Activated CD8-positive, alpha-beta memory T cell treated with anti-CD3 and anti-CD28 coated beads, Interleukin-2, amount 50 U/mL, for 4 hours (primary cell): ENCODE measurements at places on chromosomes 7 and 10.

DNA sequence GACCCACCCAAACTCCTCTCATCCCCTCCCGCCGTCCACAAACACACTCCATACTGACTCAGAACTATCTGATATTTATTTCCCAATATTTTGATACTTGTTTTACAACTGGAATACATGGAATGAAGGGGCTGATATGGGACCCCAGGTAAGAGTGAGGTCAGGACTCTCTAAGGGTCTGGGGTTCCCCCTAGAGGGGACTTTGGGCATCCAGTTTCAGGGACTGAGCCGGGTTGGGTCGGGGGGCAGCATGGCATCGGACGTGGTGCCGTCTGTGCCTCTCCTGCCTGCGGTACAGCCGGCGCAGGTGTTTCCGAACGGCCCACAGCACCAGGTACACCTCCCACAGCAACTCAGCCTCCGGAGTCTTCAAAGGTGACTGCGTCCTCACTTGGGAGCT, 7.5 kb downstream of the SPACDR start:
- DNase-seq: no peak

DNA sequence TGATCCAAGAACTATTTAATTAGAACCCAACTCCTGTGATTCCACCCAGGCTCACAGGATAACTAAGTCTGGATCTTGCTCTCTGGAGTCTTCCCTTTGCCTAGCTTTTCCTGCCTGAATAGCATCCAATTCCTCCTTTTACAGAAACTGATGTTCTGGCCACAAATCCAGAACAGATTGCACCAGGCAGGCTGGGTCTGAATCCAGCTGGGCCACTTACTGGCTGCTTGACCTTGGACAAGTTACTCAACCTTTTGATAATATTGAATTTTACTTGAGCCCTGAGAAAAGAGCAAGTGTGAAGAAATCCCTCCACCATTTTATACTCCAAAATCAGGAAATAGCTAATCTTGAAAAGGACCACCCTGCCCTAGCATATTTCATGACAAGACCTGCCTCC, 55.5 kb upstream of the SLC35G1 start:
- DNase-seq: no peak

DNA sequence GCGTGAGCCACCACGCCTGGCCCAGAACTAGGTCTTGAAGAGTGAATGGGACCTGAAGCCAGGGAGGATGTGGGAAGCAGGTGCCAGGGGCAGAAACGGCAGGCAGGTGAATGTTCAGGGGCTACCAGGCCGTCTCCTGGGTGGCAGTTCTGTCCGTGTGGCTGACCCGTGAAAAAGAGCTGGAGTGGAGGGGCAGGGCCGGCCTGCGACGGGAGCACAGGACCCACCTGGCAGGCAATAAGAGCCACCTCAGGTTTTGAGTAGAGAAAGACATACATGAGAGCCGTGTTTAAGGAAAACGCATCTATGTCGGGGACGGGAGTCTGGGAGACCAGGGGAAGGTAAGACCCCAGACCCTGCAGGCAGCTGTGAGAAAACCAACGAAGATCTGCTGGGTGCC, 70.7 kb upstream of the ATP6V0A4 start:
- DNase-seq: no peak

DNA sequence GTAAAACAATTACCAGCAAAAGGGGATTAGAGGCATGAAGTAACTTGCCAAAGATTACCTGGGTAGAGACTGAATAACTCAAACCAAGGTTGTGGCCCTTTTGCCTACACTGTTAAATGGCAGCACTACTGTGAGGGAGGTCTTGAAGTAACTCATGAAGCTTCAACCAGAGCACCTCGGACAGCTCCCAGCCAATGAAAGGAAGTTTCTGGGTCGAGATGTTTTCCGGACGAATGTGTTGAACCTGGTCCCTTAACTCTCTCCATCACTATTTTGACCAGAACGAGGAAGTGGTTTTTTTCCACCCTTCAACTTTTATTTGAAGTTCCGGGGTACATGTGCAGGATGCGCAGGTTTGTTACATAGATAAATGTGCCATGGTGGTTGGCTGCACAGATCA, 133.6 kb upstream of the PRKCQ start:
- DNase-seq: no peak

DNA sequence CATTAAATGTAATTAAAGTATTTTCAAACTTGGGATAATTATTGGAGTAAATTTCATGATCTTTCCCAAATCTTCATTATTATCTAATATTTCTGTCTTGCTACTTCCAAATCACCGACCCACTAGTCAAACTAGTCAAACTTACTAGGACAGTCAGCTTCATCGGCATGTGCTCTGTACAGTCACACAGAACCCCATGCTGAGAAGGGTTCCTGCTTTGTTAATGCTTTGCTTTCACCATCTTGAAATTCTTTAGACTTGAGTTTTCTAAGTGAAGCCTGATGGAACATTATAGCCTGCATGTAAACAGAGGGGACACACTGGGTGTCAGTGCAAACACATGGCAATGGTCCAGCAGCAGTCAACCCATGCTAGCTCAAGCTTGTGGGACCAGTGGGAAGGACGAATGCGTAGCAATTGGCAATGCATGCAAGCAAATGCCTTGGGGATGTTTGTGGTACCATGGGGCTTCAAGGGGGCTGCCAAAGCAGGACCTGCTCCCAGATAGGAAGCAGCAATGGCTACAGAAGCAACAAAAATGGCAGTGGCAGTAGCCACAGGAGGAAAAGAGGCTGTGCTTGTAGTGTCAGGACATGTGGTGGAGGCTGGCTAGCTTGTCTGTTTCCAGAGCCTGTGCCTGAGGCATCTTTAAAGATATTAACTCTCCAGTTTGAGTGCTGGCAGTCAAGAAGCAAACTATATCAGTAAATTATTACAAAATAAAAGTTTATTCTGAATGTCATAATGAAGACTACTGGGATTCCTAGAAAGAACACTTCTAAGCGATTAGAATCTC, 441.1 kb upstream of the SEMA3D start:
- DNase-seq: no peak

- no peak for DNase-seq
Observed at GRCh38 chr10:57506414-57507094, 761.1 kb downstream of the IPMK start.

DNA sequence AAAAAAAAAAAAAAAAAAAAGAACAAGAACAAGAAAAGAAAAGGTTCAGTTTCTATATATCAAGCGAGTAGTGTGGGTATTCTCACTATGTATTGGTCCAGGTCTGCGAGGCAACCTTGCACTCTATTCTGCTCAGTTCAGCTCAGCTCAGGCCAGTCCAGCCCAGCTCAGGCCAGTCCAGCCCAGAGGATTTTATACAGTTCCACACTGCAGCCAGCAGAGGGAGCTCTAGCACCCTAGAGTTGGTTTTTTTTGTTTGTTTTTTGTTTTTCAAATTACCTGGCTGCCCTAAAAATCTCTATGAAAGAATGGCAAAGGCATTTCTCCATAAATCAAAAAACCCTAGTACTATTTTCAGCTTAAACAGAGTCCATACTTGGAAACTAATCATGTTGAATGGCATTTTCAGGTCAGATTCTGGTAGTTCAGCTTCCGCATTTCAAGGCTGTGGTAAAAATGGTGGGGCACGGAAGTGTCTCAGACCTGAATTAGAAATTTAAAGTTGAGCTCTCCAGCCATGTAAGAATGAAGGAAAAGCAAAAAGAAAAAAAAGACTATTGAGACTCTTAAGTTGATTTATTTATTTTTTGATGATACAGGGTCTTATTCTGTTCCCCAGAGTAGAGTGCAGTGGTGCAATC, 55.2 kb upstream of the GSDME start:
- DNase-seq: peak; percentile 44

DNA sequence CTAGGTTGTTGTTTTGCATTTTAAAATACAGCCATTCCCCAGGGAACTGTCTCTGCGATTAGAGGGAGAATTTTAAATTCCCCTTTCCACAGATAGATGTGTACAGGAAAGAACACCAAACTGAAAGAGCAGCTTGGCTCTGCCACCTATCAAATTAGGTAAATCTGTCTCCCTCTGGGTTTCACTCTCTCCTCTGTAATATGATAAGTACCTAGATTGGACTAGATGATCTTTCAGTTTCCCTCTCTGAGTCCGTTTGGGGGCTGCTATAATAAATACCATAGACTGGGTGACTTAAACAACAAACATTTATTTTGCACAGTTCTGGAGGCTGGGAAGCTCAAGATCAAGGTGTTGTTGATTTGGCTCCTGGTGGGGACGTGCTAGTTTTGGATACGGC, 186.0 kb downstream of the KIF20B start:
- DNase-seq: no peak

- DNase-seq: no peak
Observed at GRCh38 chr7:116356333-116356965, 143.1 kb upstream of the CAV2 start.

DNA sequence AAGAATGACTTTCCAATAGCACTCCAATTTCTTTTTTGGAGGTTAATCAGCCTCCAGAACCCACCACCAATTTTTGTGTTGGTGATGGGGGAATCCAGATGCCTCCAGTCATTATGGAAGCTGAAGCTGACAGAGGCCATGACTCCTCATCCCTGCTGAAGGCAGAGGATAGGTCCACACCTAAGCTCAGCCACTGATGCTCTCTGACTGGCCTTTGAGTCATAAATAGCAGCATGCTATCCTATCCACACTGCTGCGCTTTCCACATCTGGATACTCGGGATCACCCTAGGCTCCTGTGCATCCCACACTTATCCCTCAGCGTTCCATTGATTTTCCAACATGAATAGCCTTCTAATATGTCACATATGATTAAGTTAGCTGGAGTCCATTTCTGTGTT, 124.2 kb downstream of the TES start:
- DNase-seq: no peak

DNA sequence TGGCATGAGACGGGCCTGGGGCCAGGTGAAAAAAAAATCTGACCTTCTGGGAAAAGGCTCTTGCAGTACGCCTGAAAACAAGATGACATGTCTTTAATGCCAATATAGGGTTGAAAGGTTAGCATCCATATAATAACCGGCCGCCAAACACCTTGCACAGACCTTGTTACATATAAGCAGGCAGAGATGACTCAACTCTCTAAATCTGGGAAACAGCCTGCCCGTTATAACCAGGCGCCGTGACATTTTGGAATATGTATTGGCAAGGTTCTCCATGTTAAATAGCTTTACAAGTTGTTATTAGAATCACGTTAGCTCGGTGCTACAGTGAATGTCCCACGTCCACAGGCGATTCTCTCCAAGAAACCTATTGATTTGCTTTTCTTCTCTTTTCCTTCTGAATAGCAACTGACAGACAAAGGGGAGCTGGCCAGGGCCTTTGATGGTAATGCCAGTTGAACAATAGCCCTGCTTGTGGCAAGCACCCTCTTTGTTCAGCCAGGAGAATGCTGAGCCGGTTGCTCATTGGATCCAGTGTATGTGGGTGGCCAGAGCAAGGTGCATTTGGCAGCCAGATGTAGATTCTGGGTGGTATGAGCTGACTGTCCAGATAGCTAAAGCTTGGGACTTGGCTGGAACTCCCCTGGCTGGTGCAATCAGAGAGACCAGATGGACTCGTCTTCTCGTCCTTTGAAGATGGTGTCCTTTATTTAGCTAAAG, 80.1 kb upstream of the AUTS2 start:
- no peak for DNase-seq

DNA sequence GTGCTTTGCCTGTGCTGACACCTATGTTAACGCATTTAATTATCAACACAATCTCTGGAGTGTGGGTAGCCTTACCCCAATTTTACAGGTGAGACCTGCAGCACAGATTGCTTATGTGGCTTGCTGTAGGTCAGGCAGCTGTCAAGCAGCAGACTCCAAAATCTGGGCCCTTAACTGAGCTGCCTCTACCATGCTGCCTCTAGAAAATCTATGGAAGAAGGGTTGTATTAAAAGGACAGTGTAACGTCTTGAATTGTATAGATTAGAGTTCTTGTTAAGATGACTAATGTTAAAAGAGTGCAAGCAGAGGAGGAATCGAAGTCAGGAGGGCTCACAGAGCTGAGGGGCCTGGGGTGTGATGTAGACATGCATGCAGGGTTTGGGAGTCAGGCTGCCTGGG, 1.2 kb upstream of the PON3 start:
- DNase-seq: no peak

DNA sequence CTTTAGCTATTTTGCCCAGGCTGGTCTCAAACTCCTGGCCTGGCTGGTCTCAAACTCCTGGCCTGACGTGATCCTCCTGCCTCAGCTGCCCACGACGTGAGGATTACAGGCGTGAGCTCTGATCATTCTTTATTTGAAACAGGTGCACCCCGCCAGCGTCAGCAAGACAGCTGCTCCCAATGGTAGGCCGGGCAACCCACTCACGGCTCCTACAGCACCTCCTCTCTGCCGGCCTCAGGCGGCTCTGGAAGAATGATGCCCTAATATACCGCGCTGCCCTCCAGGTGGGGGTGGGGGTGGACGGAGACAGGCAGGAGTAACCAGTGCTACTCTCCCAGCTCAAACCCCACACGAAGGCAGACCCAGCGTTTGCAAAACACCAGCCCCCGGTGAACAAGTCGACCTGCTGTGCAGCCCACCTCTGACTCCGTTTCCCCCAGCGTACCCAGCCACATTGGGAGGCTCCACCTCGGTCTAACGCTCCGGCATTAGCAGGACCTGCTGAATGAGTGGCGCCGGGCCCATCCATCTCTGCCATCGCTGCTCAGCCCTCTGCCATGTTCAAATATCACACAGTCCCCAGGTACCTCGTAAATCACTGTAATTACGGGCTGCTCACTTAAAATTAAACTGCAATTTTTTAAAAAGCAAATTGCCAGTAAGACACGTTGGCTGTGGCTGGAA, 148.6 kb downstream of the ELFN1 start:
- DNase-seq: no peak

GRCh38 chr7:757741-758163, 30.7 kb upstream of the PRKAR1B start:
- DNase-seq: no peak

DNA sequence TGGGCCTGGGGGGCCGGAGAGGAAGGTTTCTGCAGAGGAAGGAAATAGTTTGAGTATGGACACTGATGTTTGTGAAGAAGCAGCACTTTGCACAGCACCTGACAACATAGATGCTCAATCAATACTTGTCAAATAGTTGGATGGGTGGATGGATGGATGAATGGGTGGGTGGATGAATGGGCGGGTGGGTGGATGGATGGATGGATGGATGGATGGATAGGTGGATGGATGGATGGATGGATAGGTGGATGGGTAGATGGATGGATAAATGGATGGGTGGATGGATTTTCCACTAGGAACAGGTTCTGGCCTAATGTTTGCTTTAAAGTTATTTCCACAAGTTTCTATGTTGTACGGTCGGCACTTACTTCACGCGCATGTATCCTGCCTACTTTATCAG, 45.3 kb downstream of the COL17A1 start:
- DNase-seq: no peak

DNA sequence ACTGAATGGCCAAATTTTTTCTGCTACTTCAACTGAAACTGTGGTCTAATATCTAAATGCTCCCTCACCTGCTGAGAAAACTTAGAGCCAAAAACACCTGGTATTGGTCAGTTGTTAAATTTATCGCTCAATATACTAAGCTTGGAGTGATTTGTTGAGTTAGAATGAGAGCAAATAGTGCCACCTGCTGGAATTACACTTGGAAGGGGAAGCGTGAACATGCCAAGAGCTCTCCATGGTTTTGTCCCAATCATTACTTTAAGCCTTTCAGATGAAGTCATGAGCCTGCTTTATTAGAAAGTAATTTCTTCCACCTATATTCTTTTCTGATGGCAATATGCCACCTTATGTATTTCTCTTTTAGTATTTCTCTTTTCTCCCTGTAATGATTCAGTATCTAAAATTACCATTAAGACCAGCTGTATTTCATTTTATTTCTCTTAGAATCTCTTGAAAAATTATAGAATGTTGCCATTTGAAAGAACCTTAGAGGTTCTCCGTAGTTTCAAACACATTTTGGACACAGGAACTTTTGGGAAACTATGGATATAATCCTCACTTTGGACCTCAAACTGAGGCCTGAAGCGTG, 447.8 kb upstream of the C7orf33 start:
- DNase-seq: no peak

GRCh38 chr7:80624763-80625162, 13.7 kb upstream of the CD36 start:
- no peak for DNase-seq
